ENCODE measurements at places on chromosomes 1 and 21. TPM values are rescaled to one million over a fixed set of nuclear protein-coding genes. Genes with fewer than 3 reads are reported as not detected.

Gene RIPPLY3
- 0.27 TPM for total RNA-seq

- H3K27me3 ChIP-seq, result no peaks in the 10 kb centered on the region
- no peak overlapping the region for H3K4me3 ChIP-seq
- no peaks in the 10 kb centered on the region for H3K4me1 ChIP-seq
Observed at GRCh38 chr21:15282665-15283064, 217.9 kb upstream of the NRIP1 start.

DNA sequence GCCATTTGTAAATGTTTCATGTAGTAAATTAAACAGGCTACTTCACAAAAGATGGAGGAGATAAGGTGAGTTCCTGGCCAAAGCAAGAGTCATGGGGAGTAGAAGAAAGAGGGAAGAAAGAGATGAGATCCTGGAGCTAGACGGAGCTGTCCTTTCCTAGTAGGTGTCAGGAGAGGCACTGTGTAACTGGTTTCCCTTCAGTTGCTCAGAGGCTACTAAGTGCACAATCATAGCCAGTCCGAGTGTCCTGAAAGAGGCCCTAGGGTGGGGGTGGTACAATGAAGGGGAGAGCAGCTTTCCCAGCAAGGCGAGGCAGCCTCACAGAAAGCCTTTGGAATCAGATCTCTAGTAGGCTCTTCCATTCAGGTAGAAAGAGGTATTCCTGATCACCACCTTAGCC lies 390.9 kb downstream of the KCNH1 start:
- DNase-seq, result no peak
- H3K4me3 ChIP-seq, result no peak overlapping the region
- H3K27me3 ChIP-seq, result peaks cover under 1% of the 10 kb centered on the region
- H3K4me1 ChIP-seq, result no peaks in the 10 kb centered on the region

DNA sequence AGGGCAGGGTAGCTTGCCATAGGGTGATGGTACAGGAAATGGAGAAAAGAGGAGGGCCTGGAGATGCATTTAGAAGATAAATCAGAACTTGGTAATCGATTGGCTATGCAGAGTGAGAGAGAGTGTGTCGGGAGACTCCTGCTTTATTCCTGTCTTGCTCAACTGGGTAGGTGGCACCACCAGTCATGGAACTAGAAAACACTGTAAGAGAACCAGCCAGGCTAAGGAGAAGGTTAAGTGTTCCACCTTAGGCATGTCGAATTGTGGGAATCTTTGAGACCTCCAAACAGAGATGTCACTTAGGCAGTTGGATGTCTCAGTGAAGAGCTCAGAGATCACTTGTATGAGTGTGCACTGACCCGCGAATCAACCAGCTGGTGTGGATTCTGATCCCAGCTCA lies 28.7 kb upstream of the RD3 start:
- no peaks in the 10 kb centered on the region for H3K27me3 ChIP-seq
- no peak for DNase-seq

GRCh38 chr21:16243396-16243795 lies 513.6 kb downstream of the USP25 start:
- no peak for DNase-seq
- no peak overlapping the region for H3K27ac ChIP-seq
- no peaks in the 10 kb centered on the region for H3K4me1 ChIP-seq
- no peak overlapping the region for H3K4me3 ChIP-seq
